Epithelial cell of prostate (primary cell): ENCODE measurements at places on chromosomes 12 and 14.

DNA sequence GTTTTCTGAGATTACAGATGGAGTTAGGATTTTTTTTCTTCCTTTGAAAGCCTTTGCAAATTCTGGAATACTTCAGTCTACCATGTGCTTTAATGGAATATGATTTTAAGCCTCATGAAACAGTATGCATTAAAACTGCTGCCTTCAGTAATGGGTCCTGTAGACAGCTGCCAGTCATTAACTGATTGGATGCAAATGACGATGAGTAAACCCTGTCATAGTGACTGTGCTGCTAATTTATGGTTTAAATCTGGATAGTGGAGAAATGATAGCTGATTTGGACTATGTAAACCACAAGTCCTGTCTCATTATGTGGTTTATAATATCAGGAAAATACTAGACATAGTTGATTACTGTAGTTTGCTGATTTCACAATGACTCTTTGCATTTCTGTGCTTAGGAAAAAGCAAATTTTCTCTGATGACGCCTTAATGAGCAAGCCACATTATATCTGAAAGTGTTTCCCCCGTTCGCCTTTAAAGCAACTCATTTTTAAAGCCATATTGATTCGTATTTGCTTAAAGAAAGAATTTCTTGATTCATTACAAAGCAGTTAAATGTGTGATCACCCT, 217.6 kb downstream of the TMTC2 start:
- DNase-seq, result no peak

- DNase-seq, result no peak
Measured at GRCh38 chr12:83408146-83408545, 721.4 kb downstream of the TMTC2 start.

- no peak for DNase-seq
Measured at GRCh38 chr12:99121546-99121945, 476.5 kb downstream of the APAF1 start.

DNA sequence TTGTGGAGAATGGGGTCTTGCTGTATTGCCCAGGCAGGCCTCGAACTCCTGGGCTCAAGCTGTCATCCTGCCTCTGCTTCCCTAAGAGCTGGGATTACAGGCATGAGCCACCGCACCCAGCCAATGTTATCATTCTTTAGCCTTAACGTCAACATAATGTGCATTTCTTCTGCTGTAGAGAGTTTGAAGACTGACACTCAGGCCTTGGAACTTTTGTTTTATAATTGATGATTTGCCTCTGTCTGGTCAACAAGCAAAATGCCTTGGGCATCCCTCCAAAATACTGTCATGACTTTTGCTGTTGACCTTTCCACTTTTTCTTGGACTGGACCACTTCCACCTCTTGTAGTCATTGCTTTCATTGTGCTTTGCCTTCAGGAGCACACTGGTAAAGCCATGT, 29.0 kb downstream of the FAM234B start:
- no peak for DNase-seq

DNA sequence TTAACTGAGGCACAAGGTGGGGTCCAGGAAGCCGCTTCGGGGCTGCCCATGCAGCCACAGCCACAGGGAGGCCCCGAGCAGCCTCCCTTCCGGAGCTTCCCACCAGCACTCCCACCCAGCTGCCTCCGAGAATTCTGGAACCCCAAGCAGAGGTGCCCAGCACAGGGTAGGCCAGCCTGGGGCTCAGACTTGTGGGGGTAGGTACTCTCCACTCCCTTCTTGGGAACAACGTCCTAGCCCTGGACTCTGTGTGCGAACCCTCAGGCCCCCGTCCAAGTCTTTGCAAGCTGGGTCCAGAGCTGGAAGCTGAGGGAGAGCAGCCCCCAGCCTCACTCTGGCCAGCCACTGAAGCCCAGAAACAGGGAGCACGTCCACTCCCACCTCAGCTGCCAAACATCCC, 16.1 kb downstream of the ITPK1 start:
- DNase-seq, result no peak
